DMS53 (cell line): ENCODE measurements at places on chromosomes 11 and 22.

DNA sequence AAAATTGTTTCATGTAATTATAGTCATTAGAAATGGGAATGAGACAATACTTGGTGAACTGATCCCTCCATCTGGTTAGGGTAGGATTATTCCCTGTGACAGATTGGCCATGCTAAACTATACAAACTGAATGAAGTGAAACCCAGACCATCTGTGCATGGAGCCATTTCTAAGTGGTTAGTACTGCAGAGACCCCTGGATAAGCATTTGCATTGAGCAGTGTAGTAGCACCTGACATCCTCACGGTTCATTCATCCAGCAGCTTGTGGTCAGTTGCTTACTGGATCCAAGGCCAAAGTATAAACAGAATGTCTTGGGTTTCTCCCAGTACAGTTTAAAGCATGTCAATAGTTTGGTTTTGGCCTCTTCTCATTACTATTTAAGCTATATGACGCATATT lies 93.8 kb upstream of the ARHGAP42 start:
- no peak for DNase-seq

DNA sequence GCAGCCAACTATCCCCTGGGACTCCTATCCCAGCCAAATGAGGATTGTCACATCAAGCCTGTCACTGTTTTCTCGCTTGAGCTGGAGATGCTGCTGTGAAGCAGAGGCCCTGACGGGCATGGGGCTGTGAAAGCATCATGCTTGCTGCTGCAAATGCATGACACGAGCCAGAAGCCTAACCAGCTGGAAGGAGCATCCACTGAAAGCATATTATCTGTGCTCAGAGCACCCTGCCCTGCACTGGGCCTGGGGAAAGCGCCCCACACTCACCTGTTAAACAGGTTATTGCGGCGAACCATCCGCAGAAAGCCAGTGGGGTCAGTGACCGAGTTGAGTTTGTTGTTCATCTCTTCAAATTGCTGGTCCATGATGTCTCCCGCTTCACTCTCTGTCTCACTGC lies 110.9 kb upstream of the PITPNB start:
- no peak for DNase-seq

DNA sequence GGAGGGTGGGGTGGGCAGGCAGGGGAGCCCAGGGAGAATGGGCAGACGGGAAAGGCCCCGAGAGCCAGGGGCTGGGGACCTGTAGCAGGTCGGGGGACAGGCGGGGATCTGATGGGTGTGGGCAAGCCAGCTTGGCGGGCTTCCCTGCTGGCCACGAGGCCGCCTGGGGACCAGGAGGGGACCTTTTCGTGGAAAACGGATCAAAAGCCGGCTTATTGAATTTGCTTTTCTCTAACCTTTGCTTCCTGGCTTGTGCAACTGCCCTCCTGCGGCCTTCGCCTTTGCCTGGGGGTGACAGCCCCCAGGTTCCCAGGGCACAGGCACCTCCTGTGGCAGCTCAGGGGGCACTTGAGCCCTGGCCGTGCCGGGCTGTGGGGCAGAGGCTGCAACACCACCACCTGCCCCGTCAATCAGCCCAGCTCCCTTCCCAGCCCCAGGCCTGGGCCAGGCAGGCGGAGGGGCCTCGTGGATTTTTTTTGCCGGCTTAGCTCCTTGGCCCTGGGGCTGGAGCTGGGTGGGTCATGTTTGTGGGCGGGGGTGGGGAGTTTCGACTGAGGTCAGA lies 41.6 kb upstream of the H19 start:
- DNase-seq: no peak

GRCh38 chr11:73204711-73205121 lies 13.4 kb upstream of the P2RY2 start:
- no peak for DNase-seq

- DNase-seq: no peak
Measured at GRCh38 chr11:67032830-67033551, 10.1 kb downstream of the SYT12 start.

DNA sequence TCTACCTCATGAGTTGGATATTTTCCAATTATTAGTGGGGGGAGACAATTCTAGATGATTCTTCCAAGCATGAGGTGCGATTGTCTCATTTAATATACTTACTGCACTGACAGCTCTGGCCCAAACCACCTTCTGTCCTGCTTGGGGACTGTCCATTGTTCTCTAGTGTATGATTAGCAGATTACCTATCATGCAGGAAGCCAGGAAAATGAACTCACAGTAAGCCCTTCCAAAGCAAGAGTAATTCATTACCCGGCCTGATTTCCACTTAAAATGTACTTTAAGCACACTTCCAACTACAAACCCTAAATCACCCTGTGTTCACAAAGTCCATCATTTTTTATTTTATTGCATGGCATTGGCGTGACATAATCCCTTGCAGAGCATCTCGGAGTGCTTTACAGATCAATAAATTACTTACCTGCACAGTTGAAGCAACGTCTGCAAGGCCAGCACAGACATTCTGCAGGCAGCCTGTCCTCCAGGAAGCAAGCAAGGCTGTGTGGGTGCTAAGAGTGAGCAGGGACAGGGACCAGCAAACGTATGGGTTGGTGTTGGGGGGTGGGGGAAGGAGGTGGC lies 838.2 kb downstream of the NTM start:
- no peak for DNase-seq

- DNase-seq: peak; percentile 30
Measured at GRCh38 chr11:117792992-117793391, 4.0 kb downstream of the DSCAML1 start.

GRCh38 chr11:80350541-80350940 lies 909.7 kb upstream of the TENM4 start:
- DNase-seq: no peak

GRCh38 chr11:36596880-36597279 lies 1.2 kb downstream of the RAG2 start:
- DNase-seq: no peak

- DNase-seq: no peak
Measured at GRCh38 chr11:110490886-110491285, 61.1 kb downstream of the FDX1 start.

DNA sequence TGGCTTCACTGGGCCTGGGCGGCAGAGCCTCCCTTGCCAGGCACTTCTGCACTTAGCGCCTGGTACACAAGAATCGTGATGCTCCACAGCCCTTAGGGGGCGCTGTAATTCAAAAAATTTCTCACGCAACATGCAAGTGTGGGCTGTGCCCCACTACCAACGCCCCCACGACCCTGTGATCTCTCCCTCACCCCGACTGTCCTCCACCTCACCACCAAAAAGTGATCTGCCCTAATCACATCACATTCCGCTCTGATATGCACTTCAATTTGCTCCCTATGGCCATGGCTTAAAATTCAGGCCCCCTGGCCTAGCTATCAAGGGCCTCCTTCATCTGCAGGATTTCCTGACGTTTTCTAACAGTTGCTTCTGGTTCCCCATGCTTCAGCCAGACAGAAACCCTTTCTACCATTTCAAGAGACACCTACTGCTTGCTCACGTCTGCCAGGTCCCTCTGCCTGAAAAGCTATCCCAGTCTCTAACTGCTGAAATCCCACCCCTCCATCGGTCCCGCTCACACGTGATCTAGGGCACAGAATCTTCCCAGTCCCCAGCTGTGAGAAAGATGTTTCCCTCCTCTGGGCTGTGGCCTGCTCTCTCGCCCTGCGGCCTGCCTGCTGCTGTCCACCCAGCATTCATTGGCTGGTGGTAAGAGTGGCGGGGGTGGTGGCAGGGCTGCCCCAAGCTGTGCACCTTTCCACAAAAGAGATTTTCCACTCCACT lies 27.9 kb upstream of the LRRC32 start:
- peak; percentile 66 for DNase-seq

- peak; percentile 49 for DNase-seq
Measured at GRCh38 chr11:95084509-95084908, 5.1 kb upstream of the ENDOD1 start.

GRCh38 chr11:133082841-133083488 lies 449.3 kb downstream of the OPCML start:
- DNase-seq: peak; percentile 78

GRCh38 chr22:45271667-45272201 lies 13.0 kb upstream of the UPK3A start:
- DNase-seq: no peak

DNA sequence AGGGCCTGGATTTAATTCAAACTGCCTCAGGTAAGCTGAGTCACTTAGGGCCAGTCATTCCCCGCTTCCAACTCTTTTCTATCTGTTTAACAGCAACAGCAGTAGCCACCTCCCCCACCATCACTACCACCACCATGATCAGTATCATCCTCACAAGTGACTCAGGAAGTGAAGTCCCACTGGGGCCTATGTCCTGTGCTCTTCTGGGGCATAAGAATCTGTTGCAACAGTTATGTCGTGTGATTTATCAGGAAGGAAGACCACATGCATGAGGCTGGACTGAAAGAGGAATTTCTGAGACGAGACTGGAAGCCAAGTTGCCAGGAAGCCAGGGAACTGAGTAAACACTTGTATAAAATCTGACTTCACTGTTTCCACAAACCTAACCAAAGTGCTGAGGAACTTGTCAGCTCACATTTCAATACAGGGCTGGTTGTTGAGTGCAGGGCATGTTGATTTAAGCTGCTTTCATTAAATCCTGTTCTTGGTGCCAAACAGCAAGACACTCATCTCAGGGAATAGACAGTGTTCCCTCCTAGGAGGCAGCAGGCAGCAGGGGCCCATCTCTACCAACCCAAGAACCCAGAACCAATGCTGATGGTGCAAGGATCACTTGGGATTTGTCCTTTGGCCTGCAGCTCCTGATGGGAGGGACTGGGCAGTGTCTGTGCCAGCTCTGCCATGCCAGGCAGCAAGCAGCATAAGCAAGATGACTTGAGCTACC lies 226.7 kb upstream of the NARS2 start:
- DNase-seq: peak; percentile 95

GRCh38 chr11:37474889-37475288 lies 876.9 kb upstream of the RAG2 start:
- no peak for DNase-seq

GRCh38 chr22:22538226-22538989 lies 18.3 kb upstream of the ZNF280A start:
- DNase-seq: no peak

DNA sequence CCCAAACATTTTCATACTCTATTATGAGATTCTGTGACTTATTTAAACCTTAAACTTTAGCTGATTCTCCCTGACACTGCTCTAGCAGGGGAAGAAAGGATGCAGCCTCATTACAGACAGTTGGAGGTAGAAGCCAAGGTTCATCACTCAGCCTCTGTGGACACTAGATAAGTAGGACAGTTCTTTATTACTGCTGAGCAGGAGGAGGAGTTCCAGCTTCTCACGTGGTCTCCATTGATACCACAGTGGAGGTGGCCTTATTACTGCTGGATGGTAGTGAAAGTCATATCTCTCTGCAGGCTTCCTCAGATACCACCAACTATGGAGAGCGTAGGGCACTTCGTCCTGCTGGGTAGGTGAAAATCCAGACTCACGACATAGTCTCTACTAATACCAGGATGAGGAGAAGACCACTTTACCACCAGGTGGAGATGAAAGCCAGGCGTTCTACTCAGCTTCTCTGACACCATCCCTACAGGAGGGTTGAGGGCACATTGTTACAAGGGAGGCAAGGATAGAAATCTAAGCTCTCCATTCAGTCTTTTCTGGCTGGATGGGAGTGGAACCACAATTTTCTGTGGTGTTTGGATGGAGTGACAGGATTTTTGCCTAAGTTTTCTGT lies 13.1 kb upstream of the ANGPTL5 start:
- peak; percentile 35 for DNase-seq

- no peak for DNase-seq
Measured at GRCh38 chr11:132036746-132037466, 666.5 kb downstream of the NTM start.

GRCh38 chr11:122422682-122423081 lies 232.8 kb upstream of the UBASH3B start:
- no peak for DNase-seq

GRCh38 chr11:71055925-71056324 lies 196.5 kb downstream of the SHANK2 start:
- DNase-seq: no peak

DNA sequence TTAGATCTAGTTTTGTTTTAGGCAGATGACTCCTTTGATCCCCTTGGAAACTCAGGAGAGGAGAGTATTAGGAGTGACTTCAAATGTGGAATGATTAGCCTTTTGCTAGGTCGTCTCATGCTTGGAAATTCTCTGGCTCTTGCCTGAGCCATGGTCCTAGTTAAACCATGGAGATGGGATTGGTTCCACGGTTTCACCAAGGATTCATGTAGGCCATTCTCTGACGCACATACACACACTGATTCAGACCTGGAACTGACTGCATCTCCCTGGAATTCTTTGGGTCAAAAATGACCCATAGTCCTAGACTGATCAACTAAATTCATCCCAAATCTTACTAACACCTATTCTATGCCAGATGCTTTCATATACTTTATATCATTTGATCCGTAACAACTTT lies 56.5 kb downstream of the POLD3 start:
- no peak for DNase-seq

DNA sequence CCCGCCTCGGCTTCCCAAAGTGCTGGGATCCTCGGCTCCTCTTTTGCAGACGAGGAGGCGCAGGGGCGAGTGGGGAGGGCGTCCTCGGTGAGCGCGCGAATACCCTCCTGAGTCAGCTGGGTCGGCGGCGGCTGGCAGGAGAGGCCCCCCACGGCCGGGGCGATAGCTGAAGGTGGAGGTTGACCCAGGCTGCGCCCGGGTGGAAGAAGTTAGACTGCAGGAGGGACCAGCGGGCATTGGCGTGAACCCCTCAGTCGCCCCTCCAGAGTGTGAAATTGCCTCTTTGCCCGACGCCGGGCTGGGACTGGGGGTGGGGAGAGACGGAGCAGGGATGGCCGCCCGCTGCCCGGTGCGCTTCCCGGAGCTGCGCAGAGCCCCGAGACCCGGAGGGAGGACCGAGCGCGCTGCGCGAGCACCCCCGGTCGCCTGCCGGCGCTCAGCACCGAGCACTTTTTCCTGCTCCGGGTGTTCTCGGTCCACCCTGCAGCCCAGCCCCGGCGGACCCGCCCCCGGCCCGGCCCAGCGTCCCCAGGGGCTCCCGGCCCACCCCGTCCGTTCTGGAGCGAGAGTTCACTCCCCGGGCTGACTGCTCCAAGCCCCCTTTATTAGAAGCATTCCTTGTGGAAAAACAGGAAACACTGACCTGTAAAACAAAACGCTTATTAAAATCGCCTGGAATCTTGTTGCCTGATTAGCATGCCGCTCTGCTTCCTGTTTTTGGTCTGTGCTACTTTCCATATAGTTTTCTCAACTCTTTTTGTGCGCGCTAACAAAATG lies 13.7 kb upstream of the CPT1A start:
- DNase-seq: peak; percentile 53

DNA sequence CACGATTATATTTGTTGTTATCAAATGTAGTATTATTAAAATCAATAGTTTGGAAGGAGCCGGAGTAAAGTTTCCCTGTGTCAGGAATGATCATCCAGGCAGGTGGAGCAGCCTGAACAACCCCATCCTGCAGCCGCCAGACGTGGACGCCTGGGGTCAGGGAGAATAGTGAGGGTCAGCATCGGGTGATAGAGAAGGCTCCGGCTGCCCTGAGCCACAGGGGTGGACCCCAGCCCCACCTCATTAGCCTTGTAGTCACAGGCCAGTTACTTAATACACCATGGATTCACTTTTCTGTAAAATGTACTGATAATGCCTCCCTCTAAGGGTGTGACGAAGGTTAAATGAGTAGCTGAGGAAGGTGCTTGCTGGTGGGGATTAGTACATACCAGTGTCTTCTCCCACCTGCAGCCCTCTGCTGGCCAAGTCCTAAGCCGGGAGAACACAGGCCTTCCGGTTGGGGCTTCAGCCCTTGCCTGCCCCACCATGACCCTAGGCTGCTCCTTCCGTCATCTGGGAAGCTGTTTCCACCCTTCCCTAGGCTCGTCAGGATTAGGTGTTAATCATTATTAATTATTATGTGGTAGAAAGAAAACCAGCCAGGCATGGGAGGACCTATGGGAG lies 14.9 kb downstream of the TMEM121B start:
- DNase-seq: no peak
